Activated CD8-positive, alpha-beta memory T cell treated with anti-CD3 and anti-CD28 coated beads for 4 hours (primary cell): ENCODE measurements at places on chromosomes 11 and 22.

GRCh38 chr11:69427906-69428880, 53.3 kb upstream of the LINC01488 start:
- no peak for DNase-seq

DNA sequence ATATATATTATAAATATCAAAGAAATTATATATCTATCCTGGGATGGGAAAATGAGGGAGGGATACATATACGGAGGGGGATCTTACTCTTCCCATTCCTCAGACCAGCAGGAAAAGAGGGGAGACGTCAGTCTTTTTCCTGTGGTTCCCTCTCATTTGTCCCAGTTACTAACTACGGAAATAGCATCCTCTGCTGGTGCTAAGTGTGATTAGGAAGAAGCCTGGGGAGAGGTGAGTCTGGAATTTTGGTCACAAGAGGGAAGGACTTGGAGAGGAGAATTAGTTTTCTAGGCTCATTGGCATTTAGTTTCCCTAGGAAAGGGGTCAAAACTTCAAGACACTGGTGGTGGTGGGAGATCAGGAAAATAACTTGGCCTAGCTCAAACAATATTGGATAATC, 11.6 kb downstream of the MED19 start:
- no peak for DNase-seq

DNA sequence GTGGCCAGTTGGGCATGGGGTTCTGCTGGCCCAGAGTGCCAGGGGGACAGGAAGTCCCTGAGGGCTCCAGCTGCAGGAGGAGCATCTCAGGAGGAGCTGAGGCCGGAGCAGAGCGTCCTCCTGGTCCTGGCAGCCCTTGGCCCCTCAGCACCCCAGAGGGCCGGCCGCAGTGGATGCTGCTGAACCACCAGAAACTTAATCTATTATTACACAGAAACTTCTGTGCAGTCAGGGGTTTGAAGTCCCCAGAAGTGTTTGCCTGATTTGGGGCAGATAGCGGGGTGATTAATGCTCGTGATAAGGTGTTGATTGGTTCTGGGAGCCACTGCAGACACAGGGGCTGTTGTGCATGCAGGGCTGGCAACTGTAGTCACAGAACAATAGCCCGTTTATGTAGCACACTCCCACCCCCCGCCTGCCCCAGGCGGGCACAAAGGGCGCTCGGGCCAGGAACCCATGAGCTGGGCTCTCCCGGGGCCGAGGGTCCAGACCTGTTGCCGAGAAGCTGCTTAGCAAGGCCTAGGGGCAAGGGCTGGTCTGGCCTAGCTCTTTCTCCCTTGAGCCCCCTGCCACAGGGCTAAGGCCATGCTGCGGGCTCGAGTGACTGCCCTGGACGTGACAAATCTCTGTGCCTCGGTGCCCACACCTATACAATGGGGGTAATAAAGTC, 29.0 kb upstream of the KCNQ1OT1 start:
- DNase-seq, result no peak

- DNase-seq, result no peak
Observed at GRCh38 chr11:134474070-134474860, 62.2 kb upstream of the B3GAT1 start.

DNA sequence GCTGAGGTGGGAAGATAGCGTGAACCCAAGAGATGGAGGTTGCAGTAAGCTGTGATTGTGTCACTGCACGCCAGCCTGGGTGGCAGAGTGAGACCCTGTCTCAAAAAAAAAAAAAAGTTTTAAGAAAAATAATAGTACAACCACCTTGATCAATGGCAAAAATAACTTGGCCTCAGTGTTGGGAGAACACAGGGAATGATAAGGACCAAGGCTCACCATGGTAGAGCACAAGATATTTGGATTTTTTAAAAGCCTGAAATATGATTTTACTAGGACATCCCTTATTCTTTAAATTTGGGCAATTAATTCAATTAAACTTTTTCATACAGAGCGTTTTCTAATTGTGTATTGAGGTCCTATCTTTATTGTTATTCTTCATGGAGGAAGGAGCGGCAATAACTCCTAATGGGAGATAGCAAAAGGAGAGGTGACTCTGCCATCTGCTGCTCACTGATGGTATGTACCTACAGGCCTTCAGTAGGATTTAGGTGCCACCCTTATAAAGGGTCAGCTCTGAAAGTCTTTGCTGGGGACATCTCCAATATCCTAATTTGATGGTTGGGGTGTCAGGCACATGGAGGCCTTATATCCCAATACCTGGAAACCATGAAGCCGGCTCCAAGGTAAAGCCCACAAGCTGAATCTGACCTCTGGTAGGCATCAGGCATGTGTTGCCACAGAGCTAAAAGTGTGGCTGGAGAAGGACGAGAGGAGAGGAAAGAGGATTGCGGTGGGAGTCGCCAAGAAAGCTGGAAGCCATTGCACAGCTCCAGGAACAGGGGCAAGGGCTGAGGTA, 21.9 kb upstream of the POLD3 start:
- DNase-seq, result no peak
